ENCODE measurements at places on chromosomes 11 and 22.

GRCh38 chr22:19397734-19398104 lies 33.8 kb downstream of the HIRA start:
- no peak for DNase-seq

- no peak for DNase-seq
Observed at GRCh38 chr22:43435851-43436811, 24.3 kb downstream of the MPPED1 start.

DNA sequence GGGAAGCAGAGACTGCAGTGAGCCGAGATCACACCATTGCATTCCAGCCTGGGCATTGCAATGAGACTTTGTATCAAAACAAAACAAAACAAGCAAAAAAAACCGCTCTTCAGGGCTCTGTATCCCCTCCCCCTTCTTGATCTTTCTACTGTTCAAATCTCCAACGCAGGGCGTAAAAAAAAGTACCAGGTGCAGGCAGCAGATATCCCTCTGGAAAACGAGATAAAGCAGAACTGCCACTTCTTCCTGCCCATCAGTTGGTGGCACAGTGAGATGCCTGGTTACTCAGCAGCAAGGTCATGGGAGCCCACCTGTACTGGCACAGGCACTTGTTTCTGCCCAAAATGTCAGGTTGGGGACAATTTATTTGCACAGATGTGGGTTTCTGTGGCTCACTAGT lies 11.2 kb downstream of the CCS start:
- DNase-seq = no peak

GRCh38 chr11:92416971-92417725 lies 192.5 kb downstream of the FAT3 start:
- DNase-seq = no peak

GRCh38 chr11:91691872-91692271 lies 532.7 kb upstream of the FAT3 start:
- no peak for DNase-seq

DNA sequence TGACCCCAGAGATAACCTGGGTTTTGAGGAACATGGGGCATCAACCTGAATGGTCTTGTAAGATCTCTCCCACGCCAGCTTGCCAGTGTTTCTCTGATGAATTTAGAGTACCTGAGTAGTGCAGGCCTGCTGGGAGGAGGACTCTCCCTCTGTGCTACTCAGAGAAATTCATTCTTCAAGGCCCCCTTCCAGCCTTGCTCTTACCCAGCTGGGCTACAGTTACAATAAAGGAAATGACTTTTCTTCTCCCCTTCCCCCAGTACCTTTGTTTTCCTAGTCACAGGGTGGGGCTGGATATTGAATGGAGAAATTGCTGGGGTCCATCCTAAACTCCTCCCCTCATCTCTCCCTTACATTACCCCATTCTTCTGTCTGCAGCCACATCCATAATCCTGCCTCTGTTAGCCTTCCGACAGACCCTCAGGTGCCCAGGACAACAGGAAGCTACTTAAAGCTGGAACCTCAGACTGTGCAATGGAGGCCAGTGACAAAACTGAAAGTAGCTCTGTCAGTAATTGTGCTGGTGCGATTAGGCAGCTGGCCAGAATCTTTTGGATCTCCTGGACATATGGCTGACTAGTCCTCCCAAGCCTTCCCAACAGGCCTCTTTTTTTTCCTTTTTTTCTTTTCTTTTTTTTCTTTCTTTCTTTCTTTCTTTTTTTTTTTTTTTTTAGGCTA lies 17.4 kb downstream of the LIMK2 start:
- DNase-seq = no peak

DNA sequence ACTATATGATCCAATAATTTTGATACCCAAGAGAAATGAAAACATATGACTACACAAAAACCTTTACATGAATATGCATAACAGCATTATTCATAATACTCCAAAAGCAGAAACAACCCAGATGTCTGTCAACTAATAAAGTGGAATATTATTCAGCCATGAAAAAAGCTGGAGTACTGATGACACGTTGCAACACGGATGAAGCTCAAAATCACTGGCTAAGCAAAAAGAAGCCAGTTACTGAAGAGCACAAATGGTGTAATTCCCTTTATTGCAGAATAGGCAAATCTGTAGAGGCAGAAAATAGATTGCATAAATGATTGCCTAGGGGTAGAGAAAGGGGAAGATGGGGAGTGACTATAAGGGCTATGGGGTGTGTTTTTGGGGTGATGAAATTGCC lies 117.6 kb upstream of the FGF3 start:
- no peak for DNase-seq
